ENCODE measurements at places on chromosomes 6 and 20.

GRCh38 chr6:111829998-111830397, 43.3 kb downstream of the FYN start:
- no peak for DNase-seq

GRCh38 chr6:67016921-67017460, 1310.0 kb upstream of the EYS start:
- no peak for DNase-seq

DNA sequence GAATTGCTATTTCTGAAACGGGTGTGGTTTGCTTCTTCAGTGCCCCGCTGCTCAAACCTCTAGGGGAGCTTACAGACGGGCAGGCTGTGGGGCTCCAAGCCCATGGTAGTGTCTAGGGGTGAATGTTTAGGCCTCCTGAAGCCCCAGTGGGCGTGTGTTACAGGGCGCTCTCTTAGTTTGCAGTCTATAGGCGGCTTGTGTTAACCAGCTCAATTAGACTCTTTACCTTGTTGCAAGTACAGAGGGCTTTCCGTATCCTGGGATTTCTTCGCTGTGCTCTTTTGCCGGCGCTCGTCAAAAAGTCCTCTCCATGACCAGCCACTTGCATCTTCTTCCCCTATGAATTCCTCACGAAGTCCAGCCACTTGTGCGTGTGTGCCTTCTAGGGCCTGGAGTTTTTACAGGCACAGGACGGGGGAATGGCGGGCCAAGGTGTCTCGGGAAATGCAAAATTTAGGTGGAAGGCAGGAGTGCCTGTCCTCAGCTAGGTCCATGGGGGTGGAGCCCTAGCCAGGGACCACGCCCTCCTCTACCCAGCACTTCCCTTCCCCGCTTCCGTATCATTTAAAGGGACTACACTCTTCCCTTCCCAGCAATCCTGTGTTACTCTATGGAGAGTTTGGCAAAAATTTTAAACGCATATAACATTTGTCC, 94.5 kb downstream of the HTR1B start:
- DNase-seq, result no peak

DNA sequence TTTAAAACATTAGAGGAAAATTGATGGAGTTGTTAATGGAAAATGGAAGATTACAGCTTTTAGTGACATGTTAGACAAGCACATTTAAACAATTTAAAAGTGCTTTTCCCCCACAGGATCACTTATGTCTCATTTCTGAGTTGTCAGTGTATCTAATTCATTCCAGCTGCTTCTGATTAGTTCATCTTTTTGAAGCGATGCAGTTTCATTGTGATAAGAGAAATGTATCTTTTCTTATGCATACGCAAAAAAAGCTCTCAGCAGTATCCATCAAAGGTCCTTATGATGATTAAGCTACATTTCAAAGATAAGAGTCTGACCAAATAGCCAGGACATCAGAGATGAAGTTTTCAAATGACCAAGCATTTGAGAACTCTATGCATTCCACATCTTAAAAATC, 572.6 kb upstream of the SYNCRIP start:
- DNase-seq, result no peak

DNA sequence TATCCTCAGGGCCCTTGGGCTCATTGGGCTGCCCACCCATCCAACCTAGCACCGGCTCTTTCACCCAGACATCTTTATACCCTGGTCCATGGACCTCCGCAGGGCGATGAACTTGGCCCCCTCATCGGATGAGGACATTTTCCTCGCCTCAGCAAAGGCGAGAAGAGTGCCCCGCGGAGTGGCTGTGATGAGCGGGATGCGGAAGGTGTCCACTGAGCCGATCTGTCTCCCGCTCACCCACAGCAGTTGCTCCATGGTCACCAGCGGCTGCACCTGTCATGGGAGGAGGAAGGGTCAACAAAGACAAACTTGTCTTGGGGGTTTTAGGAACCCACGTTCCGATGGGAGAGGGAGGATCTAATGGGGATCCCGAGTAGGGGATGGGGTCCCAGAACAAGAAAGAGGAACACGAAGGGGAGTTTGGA, 690 bp downstream of the NEU1 start:
- DNase-seq, result no peak

DNA sequence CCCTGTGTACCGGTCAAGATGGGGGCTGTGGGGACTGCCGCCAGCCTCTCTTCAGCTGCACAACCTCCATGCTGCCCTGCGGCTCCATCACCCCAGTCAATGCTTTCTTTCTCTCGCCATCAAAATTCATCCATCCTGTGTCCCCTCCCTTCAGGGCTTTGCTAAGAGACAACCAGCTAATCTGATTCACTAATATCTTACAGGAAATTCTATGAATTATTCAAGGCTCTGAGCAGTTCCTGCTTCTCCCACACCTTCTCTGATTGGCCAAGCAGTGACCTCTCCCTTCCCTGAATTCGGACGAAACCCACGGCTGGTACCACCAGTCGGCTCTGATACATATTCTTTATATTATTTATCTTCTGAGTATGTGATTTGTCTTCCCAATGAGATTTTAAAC, 13.8 kb downstream of the ITPR3 start:
- DNase-seq, result no peak

Measured in hematopoietic multipotent progenitor cell treated with erythropoietin and hydrocortisone succinate and interleukin-3 and kit ligand, for 17 days (in vitro differentiated cells).